ENCODE measurements at places on chromosomes 7 and 10.

GRCh38 chr10:17882557-17882956 is 69.2 kb upstream of the SLC39A12 start:
- no peak for DNase-seq

GRCh38 chr7:116595063-116595462 is 70.2 kb downstream of the CAV1 start:
- no peak for DNase-seq

GRCh38 chr7:34840176-34840785 is 182.3 kb downstream of the NPSR1 start:
- no peak for DNase-seq

DNA sequence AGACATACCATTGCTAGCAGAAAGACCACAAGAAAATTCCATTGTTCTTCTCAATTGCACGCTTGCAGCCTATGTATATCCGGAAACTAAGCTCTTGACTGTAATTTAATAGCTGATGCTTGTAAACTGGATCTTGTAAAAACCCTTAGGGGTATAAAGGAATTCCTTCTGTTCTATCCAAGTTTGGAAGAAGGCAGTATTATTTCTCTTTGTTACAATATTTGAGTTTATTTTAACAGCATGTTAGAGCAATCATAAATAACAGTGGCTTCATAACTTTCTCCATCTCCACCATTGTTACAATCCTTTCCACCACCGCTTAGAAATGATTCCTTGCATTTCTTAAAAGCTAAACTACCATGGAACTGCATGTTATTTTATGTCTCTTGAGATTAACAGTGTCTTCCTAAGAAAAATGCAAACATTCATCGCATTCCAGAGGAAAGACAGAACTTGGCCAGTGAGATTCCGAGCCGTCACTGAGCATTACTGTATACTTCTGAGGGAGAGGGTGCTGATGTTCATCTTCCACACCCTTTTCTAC is 92.5 kb downstream of the TRIL start:
- DNase-seq: no peak

DNA sequence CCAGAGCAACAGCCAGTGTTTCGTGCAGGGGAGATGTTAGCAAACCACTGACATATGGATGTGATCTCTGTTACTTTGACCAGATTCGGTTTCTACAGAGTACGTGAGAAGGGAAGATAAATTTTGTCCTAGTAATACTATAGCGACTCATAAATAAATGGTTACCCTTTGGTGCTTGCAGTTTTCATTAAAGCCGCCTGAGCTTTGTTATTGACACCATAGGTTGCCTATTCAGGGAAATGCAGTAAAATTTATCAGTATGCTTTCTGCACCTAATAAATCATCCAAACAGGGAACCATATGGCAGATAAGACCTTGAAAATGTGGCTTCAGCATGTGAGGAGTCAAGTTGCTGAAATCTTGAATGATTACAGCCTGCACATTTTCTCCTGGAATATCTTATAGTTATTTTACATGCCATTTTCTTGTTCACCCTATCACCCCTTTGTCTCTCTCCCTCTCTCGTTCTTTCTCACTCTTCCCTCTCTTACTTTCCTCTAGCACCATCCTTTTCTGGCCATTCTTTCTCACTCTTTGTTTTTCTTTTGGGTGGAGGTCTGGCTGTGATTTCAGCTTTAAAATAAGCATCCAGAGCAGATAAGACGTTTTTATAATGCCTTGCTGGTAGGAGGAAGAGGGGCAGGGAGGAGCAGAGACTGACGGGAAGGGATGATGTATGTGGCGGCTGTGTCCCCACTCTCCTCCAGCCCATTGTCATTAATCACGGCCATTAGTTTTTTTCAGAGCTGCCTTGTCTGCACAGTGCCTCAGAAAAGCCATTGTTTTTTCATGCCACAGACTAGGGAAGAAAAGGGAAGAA is 182.5 kb downstream of the LRMDA start:
- no peak for DNase-seq
